ENCODE measurements at places on chromosomes 6 and 20.

GRCh38 chr20:52290569-52290968, 99.0 kb upstream of the ZFP64 start:
- no peak for DNase-seq

GRCh38 chr20:2314759-2315439, 19.1 kb downstream of the TGM3 start:
- no peak for DNase-seq

- DNase-seq: no peak
Measured at GRCh38 chr6:24949020-24949569, 13.3 kb upstream of the RIPOR2 start.

DNA sequence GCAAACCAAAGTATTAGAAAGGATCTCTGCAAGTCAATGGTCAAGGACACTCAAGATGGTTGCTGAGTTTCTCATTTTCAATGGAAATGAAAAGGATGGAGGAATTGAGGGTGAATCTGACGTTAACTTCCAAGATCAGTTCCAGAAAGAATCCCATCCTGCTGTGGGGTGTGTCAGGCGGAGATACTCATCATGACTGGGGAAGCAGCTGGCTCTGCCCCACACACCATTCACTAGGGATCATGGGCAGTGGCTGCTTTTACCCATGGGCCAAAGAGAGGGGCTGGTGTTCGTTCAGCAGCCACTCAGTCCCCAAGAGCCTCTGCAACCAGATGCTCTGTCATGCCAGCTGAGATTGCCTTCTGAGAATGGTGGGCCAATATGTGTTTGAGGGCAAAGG, 102.3 kb upstream of the KCNK16 start:
- no peak for DNase-seq

GRCh38 chr6:42637681-42638080, 73.9 kb downstream of the UBR2 start:
- DNase-seq: no peak

DNA sequence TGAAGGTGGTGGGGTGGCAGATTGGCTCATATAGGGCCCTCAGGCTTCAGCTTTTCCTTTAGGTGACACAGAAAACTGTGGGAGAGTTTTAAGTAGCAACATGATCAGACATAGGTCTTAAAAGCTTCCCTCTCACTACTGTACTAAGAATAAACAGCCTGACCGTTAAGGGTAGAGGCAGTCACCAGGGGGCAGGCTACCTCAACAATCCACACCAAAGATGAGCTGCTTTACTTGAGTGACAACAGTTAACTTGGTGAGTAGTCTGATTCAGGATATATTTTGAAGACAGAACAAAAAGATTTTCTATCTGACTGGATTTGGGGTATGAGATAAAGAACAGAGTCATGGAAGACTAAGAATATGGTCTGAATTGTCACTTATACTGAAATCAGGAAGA, 193.1 kb upstream of the SHLD1 start:
- peak; percentile 9 for DNase-seq

- no peak for DNase-seq
Measured at GRCh38 chr6:72350296-72350881, 271.5 kb upstream of the KCNQ5 start.

GRCh38 chr6:20722455-20722854, 188.2 kb downstream of the CDKAL1 start:
- DNase-seq: no peak

GRCh38 chr6:124334359-124334758, 530.7 kb downstream of the NKAIN2 start:
- no peak for DNase-seq

- no peak for DNase-seq
Measured at GRCh38 chr20:32535316-32535952, 49.7 kb downstream of the NOL4L start.

DNA sequence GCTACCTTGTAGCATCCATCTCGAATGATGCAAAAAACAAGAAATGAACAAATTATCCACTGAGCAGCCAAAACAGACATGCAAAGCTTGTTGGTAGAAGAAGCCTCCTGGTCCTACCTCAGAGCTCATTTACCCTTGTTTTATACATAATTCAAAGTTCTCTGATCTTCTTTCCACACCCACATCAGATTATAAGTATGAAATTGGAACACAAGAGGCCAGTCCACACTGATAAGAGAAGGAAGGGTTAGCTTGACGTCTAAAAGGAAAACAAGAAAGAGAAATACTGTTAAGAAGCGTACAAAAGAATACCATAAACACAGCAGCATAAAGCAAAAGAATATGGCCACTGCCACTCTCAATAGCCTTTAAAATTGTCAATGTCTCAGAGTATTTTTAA, 49.7 kb downstream of the FAM83B start:
- no peak for DNase-seq

GRCh38 chr6:163490826-163491577, 76.5 kb downstream of the QKI start:
- peak; percentile 61 for DNase-seq

GRCh38 chr20:62347445-62347844, 19.7 kb downstream of the LAMA5 start:
- no peak for DNase-seq

DNA sequence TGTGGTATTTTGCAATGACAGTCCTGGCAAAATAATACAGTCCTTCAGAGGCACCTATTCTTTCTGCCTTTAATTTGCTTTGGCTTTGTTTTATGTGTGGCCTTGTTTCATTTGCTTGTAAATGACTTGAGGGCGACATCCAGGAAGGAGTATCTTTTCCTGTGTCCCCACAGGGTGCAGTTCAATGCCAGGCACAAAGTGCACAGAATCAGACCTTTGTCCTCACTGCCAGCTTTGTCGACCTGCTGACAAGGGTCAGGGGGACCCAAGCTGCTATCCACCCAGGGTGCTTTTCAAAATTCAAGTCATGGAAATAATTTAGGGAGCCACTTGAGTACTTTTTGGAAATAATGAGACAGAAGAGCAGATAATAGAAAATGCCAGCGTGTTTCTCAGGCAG, 37.0 kb upstream of the CDKN1A start:
- no peak for DNase-seq

GRCh38 chr6:26129656-26130055, 42.4 kb downstream of the HFE start:
- DNase-seq: no peak

DNA sequence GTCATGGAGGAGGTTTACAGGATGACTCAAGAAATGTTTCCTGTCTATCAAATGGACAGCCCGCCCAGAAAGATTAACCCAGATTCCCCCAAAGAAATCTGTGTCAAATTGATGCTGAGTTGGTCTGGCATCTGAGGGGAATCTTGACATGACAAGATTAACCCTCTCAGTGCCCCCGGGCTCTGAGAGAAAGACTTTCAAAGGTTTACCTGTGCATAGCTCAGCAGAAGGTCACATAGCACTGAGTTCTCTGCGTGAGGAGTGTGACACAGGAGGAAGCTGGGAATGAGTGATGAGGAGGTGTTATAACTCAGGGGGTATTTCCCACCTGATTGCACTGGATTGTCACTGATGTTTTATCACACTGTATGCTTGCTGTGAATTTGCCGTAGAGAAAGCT, 601.2 kb downstream of the DHX35 start:
- no peak for DNase-seq

DNA sequence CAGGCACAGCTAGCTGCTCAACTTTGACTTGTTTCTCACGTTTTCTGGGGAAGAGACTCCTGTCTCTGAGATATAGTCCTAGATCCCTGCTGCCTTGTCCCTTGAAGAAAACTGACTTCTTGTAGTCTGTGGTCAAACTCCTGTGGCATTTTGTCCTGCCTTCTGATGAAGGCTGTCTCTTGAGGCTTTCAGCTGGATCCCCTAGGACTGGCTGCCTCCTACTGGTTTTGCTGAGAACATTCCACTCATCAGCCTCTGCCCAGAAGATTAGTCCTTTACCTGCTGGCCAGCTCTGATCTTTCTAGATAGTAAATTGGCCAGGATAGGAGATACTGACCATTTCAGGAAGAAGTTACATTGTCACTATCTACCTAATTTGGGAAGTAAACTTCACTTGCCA, 71.9 kb upstream of the CNR1 start:
- peak; percentile 0 for DNase-seq

GRCh38 chr6:122791310-122791679, 2.2 kb downstream of the SMPDL3A start:
- DNase-seq: no peak

DNA sequence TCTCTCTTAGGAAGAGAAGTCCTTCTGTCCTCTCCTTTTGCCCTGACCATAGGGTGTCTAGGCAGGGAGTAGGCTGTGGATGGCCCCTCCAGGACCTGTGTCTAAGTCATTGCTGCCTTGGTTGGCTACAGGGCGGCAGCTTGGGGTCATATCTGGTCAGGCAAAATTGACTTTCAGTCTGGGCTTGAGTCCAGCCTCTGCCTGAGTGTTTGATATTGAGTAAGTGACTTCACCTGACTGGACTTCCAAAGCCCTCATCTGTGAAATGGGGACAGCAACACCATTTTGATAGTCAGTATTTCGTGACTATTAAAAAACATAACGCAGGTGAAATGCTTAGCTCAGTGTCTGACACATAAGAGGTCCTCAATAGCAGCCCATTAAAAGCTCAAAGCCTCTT, 4.6 kb downstream of the TGM3 start:
- DNase-seq: no peak

- DNase-seq: no peak
Measured at GRCh38 chr6:20227350-20227749, 15.1 kb upstream of the MBOAT1 start.

DNA sequence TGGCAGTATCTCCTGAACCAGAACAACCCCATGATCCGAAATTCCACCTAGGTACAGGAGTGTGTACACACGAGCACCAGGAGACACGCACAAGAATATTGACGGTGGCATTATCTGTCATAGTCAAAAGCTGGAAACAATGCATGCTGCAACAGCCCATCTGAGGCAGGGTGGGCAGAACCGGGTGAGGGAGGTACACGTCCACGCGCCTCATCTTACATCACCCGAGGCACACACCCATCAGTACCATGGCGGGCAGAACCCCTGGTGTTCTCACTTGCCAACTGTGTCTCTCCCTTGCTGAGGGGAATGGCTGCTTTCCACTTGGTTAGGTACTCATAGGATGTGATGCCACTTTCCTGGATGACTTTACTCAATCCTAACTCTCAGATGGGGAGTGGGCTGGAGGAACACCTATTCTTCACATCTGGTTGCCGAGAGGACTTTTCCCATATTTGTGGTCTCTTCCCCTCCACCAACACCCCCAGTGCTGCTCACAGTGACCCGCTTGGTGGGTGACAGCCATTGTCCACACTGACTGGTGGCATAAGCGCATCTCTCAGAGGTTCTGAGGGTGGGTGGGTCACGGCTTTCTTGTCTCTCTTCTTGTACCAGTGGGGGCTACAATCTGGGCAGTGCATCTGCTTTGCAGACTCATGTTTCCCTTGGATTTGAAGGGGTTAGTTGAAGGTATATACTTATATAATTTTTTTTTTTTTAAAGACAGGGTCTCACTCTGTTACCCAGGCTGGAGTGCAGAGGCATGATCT, 13.5 kb downstream of the PPP1R3G start:
- no peak for DNase-seq

DNA sequence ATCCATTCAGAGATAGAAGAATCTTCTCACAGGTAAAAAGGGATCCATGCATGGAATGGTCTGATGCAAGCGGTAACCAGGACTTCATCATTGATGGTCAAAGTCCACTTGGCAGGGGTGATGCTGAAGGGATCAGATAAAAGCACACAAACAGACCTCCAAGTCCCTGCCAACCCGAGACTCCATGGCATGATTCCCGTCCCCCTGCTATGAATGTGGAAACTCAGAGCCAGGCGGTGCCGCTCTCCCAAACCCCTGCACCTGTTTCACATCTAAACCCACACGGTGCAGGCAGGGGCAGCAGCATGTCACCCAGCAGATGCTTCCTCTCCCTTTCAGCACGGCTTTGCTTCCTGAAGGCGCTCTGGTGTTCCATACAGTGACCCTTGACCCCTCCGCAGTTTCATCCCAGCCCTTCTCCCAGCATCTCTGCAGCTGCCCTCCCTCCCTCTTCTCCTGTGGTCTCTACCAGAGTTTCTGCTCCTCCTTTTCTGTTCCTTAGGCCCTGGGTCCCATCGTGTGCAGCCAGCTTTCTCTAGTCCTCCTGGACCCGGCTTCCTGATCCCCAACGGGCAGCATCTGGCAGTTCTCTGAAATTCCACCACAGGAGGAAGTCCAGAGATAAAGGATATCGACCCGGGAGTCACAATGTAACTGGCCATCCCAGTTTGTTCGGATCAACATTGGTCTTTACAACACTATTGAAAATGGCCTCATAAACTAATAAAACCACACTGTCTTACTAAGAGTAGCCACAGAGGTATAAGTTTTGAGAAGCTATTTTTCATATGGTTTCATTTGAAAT, 235.0 kb downstream of the TTLL2 start:
- DNase-seq: no peak

DNA sequence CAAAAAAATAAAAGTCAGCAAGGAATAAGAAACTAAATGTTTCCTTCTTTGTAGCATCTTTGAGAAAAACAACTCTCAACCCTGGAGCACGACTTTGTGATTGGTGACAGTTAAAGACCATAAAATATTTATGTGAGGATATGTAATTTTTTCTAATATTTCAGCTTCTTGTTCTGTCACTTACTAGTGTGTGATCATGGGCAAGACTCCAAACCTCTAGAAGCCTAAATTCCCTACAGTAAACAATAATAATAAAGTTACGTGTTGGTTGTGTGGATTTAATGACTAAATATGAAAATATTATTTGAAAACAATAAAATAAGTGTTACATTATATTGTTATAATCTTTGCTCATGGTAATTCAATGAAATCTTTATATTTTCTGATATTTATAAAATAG, 735.6 kb upstream of the MARCKS start:
- DNase-seq: no peak

DNA sequence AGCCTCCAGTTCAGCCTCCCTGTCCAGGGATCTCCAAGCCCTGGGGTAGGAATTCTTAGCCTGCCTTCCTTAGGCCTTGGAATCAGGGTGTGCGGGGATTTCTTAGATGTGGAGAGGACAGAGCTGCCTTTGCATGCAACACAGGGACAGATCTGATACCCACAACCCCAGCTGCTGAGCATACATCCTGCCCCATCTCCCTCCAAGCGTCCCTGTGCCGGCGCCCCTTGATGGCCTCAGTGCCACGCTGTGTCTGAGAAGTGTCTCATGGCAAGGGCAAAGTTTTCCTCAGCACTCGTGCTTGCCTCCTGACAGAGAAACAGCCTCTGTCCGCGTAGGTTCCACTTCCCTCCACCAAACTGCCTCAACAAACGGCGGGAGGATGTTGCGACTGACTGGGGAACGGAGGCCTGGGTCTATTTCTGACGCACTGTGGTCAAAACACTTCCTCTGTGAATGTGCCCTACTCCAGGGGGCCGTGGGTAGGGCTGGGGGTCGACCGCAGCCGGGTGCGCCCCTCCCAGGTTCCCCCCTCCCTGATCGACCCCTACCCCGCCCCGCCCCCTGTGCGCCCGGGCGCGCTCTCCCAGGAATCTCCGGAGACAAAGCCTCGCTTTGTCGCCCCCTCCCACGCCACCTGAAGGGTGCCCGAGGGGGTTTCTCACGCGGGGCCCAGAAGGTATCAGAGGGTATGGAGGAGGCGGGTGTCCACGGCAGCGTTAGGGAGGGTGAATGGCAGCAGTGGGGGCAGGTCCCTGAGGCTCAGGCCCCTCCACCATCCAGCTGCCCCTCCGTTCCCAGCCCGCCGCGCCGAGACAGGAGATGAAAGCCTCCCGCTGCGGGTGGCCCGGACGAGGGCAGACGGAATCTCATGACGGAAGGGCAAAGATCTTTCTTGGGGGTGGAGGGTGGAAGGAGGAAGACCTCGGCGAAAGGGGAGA, 806 bp downstream of the MICAL1 start:
- peak; percentile 27 for DNase-seq
